ENCODE measurements at places on chromosomes 1 and 21.

- DNase-seq: no peak
Observed at GRCh38 chr1:4308806-4309205, 345.6 kb upstream of the AJAP1 start.

DNA sequence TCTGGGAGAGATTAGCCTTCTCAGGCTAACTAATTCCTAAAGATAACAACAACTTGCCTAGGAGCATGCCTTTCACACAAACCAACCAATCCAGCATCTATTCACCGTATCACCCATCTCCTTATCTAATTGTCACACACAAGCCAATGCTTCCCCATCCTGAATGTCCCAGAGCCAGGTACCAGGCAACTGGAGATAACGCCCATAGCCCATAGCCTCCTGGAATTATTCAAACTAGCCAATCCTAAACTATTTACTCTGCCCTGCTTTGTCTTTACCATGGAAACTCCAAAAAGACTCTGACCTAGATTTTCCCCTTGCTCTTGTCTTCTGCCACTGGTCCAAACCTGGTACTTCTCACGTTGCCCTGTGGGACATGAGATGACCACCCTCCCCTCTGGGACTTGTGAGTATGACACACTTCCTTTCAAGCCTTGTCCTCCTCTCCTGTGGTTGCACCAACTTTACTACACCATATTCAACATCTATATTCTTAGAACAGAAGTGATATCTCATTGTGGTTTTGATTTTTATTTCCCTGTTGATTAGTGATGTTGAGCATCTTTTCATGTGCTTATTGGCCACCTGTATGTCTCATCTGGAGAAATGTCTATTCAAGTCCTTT, 8.8 kb upstream of the ATG4C start:
- no peak for DNase-seq

DNA sequence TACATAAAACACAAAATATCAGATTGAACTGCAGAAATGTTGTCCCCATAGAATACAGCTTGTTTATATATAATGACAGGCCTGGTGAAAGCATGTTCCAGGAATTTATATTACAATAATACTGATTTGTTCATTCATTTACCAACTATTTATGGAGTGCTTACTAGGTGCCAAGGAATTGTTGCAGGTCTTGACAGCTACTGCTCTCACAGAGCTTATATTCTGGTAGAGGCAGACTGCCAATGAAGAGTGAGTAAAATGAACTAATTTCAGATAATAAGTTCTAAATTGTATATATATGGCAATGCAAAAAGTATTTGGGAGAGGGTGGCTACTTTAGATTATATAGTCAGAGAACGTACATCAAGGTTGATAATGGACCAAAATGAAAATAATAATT, 152.0 kb downstream of the COQ8A start:
- DNase-seq: no peak

DNA sequence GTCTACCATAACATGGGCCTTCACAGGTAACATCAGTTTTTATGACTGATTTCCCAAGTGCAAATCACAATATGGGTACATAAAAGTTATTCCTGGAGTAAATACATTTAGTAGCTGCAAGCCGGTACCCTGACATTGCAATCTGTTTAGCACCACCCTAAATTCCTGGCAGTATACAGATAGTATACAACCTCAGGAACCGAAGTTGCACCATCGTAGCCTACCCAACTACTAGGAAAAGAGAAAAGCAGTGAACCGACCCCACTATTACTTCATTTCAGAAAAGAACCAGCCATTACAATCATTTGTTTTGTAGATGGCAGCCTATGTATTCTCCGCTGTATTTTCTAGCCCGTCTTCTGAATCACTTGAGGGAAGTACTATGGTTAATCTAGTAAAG, 1.1 kb downstream of the ADIPOR1 start:
- no peak for DNase-seq

DNA sequence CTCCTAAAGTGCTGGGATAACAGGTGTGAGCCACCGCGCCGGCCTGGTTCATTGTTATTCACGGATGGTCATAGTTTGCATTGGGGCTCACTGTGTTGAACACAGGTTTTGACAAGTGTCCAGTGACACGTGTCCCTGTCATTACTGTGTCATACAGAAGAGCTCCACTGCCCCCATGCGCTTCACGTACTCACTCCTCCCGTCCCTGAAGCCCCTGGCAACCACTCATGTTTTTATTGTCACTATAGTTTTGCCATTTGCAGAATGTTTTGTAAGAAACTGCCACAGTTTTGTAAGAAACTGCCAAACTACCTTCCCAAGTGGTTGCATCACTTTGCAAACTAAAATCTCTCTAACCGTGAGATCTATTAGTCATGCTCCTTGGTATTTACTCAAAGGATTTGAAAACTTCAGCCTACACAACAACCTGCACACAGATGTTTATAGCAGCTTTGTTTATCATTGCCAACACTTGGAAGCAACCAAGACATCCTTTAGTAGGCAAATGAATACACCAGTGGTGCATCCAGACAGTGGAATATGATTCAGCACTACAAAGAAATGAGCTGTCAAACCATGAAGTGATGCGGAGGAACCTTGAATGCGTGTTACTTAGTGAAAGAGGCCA, 163.2 kb upstream of the COL6A1 start:
- no peak for DNase-seq

- no peak for DNase-seq
Observed at GRCh38 chr1:180236698-180237509, 6.8 kb downstream of the LHX4 start.

Measured in stimulated activated CD4-positive, alpha-beta T cell treated with anti-CD3 and anti-CD28 coated beads, TNF-alpha, amount 100 ng/mL, for 4 hours (primary cell).